ENCODE measurements at places on chromosomes 12 and 14.

GRCh38 chr12:71041476-71041875 lies 116.3 kb downstream of the TSPAN8 start:
- no peaks in the 10 kb centered on the region for H3K4me1 ChIP-seq
- no peak overlapping the region for H3K27ac ChIP-seq
- no peaks in the 10 kb centered on the region for H3K27me3 ChIP-seq
- DNase-seq = no peak
- no peak overlapping the region for H3K4me3 ChIP-seq

DNA sequence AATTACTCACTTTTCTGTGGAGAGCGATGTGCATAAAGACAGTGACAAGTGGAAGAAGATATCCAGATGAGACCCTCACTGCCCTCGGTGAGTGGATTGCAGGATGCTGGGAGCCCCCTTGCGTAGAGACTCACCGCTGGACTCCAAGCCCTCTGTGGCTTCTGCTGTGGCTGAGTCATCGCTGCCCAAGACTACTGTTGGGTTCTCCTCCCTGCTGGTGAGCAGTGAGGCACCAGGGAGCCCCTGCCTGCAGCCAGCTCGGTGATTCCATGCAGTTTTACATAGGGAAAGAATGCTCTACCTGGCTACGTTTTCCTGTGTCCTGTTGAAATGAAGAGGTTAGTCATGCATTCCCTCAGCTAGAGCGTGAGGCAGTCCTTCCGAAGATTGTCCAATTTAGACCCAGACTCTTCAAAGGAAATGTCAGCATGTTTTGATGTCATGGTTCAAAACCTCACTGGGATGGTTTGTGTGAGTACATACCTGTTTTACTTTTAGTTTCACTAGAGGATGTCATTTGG lies 28.2 kb downstream of the TRAF3 start:
- H3K4me1 ChIP-seq = peaks cover 27% of the 10 kb centered on the region
- H3K36me3 ChIP-seq = no peaks in the 10 kb centered on the region
- DNase-seq = peak; percentile 43
- H3K4me3 ChIP-seq = no peak overlapping the region

DNA sequence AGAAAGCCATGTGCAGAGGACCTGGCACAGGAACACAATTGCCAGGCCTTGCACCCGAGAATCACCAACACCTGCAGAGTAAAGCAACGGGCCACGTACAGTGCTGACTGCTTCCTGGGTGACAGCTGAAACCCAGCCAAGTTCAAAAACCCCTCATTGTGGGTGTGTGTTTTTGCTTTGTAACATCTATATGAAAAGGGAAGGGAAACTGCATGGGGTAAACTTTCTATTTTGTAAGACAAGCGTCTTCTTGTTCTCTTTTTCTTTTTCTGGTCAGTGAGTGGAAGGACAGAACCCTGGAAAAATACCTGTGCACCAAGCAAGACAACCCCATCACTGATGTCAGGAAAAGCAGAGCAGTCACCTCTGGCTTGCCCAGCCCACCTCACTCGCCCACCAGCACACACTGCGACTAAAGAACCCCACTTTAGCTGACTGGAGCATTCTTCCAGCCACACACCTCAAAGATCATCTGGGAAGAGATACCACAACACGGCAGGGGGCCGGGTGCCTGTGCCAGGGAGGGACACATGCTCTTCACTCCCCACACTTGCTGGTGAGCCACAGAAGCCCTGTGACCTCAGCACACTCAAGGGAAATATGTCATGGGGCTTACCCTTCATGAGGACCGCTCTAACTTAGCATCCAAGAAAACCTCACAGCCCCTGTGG lies 172.3 kb downstream of the NDUFA12 start:
- H3K27ac ChIP-seq = no peak overlapping the region
- peaks cover 6% of the 10 kb centered on the region for H3K4me1 ChIP-seq
- H3K27me3 ChIP-seq = peaks cover 6% of the 10 kb centered on the region
- H3K36me3 ChIP-seq = no peaks in the 10 kb centered on the region

DNA sequence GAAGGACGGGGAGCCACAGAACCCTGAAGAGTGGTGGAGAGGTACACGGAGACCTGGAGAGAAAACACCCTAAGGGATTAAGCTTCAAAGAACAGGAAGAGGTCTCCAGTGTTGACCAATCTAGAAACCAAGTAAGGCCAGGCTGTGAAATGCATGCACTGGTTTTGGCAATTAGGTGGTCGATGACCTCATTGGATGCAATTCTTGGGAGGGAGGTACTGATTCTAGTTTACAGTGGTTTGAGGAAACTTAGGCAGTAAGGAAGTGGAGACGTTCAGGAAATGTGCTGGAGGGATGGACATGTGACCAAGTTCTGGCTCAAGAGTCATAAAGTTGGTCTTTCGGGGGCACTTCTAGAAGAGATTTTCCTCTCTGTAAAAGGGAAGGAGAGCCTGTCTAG lies 91.3 kb upstream of the CEP83 start:
- H3K4me3 ChIP-seq = no peak overlapping the region
- H3K4me1 ChIP-seq = peaks cover 7% of the 10 kb centered on the region
- H3K27me3 ChIP-seq = peaks cover 11% of the 10 kb centered on the region
- DNase-seq = no peak
- no peaks in the 10 kb centered on the region for H3K36me3 ChIP-seq

DNA sequence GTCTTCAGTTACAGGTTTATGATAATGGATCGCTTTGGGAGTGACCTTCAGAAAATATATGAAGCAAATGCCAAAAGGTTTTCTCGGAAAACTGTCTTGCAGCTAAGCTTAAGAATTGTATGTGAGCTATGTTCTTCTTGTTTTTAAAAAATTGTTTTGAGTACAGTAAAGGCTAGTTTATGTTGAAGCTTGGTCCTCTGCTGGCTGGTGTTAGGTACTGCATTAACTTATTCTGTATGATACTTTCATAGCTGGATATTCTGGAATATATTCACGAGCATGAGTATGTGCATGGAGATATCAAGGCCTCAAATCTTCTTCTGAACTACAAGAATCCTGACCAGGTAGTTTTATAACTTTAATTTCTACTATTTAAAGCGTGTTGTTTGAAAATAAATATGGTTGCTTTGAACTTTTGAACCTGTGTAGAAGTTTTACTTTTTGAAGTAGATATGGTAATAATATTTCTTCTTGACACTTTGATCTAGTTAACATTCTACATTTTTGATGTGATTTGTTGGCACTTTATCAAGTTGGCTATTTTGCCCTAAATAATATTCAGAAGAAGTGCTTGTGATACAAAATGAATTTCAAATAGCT lies 55.7 kb downstream of the VRK1 start:
- DNase-seq = peak; percentile 52
- no peaks in the 10 kb centered on the region for H3K27me3 ChIP-seq
- no peak overlapping the region for H3K27ac ChIP-seq
- peaks cover 3% of the 10 kb centered on the region for H3K36me3 ChIP-seq
- H3K4me3 ChIP-seq = no peak overlapping the region

DNA sequence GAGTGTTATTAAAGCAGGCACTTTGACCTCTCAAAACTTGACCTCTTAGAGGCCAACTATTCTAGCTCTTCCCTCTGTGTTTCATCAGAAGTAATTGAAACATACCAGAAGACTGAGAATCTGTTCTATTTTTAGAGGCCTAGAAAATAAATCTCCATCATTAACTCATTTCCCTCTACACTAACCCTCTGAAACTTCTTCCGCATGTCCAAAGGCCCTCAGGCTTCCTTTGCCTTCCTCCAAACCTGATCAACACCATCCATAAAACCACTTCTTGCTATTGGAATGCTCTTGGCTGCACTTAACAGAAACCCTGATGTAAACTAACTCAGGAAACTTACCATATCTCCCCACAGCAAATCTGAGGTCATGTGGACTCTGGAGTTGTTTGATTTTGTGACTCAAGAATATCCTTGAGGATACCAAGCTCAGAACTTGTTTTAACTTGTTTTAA lies 196.4 kb downstream of the RPAP3 start:
- peaks cover 35% of the 10 kb centered on the region for H3K36me3 ChIP-seq
- H3K27me3 ChIP-seq = no peaks in the 10 kb centered on the region
- H3K4me1 ChIP-seq = peaks cover 72% of the 10 kb centered on the region
- H3K4me3 ChIP-seq = peak overlapping the region; percentile 31

DNA sequence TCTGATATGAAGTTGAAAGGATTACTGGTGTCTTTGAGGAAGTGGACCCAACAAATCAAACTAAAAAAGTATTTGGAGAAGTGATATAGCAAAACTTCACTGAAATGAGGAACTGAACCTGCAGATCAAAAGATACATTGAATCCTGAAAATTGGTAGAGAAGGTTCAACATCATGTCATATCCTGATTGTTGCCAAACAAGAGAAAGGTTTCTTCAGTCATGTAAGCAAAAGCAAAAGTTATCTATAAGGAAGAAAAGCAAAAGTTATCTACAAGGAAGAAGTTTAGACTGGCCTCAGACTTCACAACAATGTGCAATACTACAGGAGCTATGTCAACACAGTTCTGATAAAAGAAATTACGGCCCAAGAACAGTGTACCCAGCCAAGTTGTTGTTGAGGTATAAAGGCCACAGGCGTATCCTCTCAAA lies 142.7 kb downstream of the RAD51B start:
- H3K4me1 ChIP-seq = peaks cover 17% of the 10 kb centered on the region
- peaks cover 9% of the 10 kb centered on the region for H3K36me3 ChIP-seq
- H3K27me3 ChIP-seq = no peaks in the 10 kb centered on the region
- no peak overlapping the region for H3K27ac ChIP-seq

GRCh38 chr14:55556929-55557623 lies 22.9 kb upstream of the KTN1 start:
- H3K4me1 ChIP-seq = peaks cover 15% of the 10 kb centered on the region
- H3K27me3 ChIP-seq = no peaks in the 10 kb centered on the region
- no peak overlapping the region for H3K27ac ChIP-seq
- no peak overlapping the region for H3K4me3 ChIP-seq

GRCh38 chr14:105102893-105103292 lies 37.7 kb upstream of the GPR132 start:
- peaks cover 43% of the 10 kb centered on the region for H3K27me3 ChIP-seq
- no peak overlapping the region for H3K27ac ChIP-seq
- H3K4me1 ChIP-seq = no peaks in the 10 kb centered on the region
- DNase-seq = no peak

- no peak for DNase-seq
- peaks cover 32% of the 10 kb centered on the region for H3K4me1 ChIP-seq
- peaks cover 6% of the 10 kb centered on the region for H3K36me3 ChIP-seq
- H3K27ac ChIP-seq = no peak overlapping the region
Measured at GRCh38 chr14:68450391-68451120, 342.3 kb downstream of the ZFP36L1 start.

- DNase-seq = no peak
- no peaks in the 10 kb centered on the region for H3K27me3 ChIP-seq
- H3K36me3 ChIP-seq = no peaks in the 10 kb centered on the region
Measured at GRCh38 chr14:40574780-40575179, 1031.9 kb upstream of the LRFN5 start.

DNA sequence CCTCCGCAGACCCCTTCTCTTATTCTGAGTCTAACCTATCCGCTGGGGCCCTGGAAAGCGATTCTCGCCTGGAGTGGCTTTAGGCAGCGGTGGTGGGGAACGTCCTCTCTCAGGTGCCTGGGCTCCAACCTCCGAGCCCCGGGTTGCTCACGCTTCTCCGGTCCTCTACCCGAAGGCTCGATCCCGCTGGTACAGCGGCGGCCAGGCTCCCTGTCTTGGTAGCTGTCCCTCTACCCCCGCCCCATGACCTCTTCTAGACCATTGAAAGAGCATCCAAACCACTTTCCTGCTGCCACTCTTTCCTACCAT lies 505 bp upstream of the HEBP1 start:
- no peaks in the 10 kb centered on the region for H3K27me3 ChIP-seq
- H3K27ac ChIP-seq = peak overlapping the region; percentile 93
- H3K36me3 ChIP-seq = peaks cover 14% of the 10 kb centered on the region
- peaks cover 51% of the 10 kb centered on the region for H3K4me1 ChIP-seq
- H3K4me3 ChIP-seq = peak overlapping the region; percentile 91
- DNase-seq = no peak

- DNase-seq = no peak
- no peak overlapping the region for H3K27ac ChIP-seq
- H3K4me1 ChIP-seq = peaks cover 64% of the 10 kb centered on the region
- peaks cover 17% of the 10 kb centered on the region for H3K36me3 ChIP-seq
- no peak overlapping the region for H3K4me3 ChIP-seq
Measured at GRCh38 chr14:75827331-75827730, 154.5 kb downstream of the TGFB3 start.

GRCh38 chr14:24875991-24876878 lies 173.7 kb downstream of the STXBP6 start:
- DNase-seq = no peak
- no peak overlapping the region for H3K4me3 ChIP-seq
- no peaks in the 10 kb centered on the region for H3K27me3 ChIP-seq
- no peaks in the 10 kb centered on the region for H3K36me3 ChIP-seq

GRCh38 chr12:76356071-76356470 lies 7.9 kb upstream of the BBS10 start:
- H3K36me3 ChIP-seq = peaks cover 5% of the 10 kb centered on the region
- no peak overlapping the region for H3K4me3 ChIP-seq

DNA sequence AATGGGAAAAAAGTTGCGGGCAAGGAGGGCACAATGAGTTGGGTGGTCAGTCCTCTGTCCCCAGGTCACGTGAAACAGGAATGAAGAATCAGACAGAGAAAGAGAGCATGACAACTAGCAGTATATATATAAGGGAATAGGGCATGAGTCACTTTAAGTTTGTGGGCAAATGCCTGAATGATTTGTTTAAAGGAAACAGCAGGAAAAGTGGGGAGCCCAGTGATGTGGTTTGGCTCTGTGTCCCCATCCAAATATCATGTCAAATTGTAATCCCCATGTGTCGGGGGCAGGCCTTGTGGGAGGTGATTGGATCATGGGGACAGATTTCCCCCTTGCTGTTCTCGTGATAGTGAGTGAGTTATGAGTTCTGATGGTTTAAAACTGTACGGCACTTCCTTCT lies 195.3 kb upstream of the IGF1 start:
- H3K4me3 ChIP-seq = no peak overlapping the region
- no peaks in the 10 kb centered on the region for H3K27me3 ChIP-seq
- peaks cover 19% of the 10 kb centered on the region for H3K36me3 ChIP-seq
- H3K27ac ChIP-seq = peak overlapping the region; percentile 12
- DNase-seq = peak; percentile 43

GRCh38 chr12:130563323-130563722 lies 152.8 kb downstream of the RIMBP2 start:
- DNase-seq = no peak
- peaks cover 5% of the 10 kb centered on the region for H3K36me3 ChIP-seq
- no peak overlapping the region for H3K27ac ChIP-seq
- no peaks in the 10 kb centered on the region for H3K27me3 ChIP-seq

GRCh38 chr12:109877504-109878246 lies 2.7 kb downstream of the GLTP start:
- H3K27me3 ChIP-seq = no peaks in the 10 kb centered on the region
- H3K4me1 ChIP-seq = peaks cover 65% of the 10 kb centered on the region
- DNase-seq = no peak
- peak overlapping the region; percentile 31 for H3K27ac ChIP-seq
- H3K4me3 ChIP-seq = peak overlapping the region; percentile 95

All from HFFc6 (cell line).